ENCODE measurements at places on chromosomes 7 and 10.

DNA sequence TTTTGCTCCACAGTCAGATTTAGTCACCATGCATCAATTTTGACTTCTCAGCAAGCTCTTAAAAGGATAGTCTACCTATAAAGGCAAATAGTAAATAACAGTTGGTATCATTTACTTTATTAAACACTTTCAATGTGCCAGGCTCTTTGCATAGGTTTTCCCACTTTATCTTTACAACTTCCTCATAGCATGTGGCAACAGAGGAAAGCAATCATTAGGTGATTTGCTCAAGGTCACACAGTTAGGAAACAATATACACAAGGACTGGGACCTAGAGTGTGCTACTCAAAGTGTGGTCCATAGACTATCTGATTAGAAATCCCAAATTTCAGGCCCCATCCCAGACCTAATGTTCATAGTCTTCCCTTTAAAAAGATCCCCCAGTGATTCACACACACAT lies 212.3 kb downstream of the MTERF1 start:
- no peak for DNase-seq

DNA sequence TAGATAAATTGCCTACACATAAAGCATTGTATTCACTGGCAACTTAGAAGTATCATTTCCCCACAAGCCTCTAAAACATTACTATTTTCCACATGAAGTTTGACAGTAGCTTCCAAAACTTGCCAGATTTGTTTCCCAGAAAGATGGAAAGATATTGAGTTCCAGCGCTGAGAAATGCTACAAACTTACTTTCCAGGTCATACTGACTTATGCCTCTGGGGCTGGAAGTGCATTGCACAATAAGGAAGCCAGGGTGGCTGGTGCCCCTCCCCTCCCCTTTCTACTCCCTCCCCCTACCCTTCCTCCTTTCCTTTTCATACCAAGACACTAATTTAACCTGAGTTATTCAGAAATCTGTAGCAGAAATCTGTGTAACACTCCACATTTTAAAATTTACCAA lies 212.6 kb downstream of the WDR37 start:
- DNase-seq = no peak

- no peak for DNase-seq
Observed at GRCh38 chr7:80818181-80818580, 100.7 kb downstream of the SEMA3C start.

GRCh38 chr7:91596287-91596686 lies 284.2 kb downstream of the MTERF1 start:
- no peak for DNase-seq

DNA sequence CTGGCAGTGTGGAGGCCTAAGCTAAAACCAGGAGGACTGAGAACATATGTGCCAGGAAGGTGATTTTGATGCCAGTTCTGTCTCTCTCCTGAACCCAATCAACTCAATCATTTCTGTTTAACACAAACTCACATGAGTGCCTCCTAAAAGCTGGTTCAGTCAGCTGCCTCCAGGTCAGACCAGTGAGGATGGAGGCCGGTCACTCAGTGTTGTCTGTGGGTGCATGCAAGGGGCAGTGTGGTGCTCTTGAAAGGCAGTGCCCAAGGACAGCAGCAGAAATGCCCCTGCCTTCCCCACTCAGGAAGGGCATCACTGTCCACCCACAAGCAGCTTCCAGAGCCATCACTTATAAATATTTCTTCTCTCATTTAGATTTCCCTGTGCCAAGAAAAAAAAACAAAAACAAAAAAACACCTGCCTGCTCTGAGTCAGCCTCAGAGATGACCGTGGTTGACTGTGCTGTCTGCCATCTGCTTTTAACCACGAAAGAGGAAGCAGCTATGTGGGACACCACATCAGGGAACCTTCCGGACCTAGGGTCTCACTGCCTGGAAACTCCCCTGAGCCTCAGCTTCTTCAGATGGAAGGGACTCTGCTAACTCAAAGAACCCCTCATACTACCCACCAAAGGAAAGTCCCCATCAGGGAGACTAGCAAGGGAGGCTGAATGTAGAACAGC lies 39.1 kb downstream of the VOPP1 start:
- peak; percentile 24 for DNase-seq

DNA sequence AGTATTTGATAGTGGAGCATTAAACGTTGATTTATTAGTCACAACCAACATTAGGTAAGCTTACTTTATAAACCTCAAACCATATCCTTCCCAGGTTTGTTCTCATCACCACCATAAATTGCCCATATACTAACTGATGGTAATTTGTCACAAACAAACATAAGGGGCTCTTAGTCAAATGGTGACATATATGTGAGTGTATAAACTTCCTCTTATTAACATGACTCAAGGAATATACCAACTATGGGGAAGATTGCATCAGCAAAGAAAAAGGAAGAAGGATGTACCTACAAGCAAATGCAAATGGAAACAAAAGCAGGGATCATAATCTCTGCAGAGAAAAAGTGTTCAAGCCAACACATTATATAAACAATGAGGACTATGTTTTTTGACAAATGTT lies 418.2 kb upstream of the AKR1E2 start:
- DNase-seq = no peak

DNA sequence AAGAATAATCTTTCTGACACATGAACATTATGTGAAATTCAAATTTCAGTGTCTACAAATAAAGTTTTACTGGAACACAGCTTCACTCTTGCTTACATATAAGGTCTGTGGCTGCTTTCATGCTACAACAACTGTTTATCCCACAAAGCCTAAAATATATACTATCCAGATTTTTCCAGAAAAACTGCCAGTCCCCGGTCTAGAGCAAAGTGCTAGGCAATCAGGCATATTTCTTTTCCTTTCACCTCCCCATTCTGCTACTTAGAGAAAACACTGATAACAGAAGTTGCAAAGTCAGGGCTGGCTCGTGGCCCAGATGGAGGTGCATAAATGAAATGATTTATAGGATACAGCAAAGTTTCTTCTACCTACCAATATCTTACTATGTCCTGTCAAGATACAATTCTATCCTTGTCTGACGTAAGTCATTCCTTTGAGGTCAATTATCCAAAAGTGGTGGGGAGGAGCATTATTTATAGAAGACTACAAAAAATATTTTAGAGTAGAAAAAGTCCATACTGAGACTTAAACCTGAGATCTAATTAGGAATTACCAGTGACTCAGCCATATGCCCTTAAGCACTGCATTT lies 384.1 kb downstream of the NXPH1 start:
- no peak for DNase-seq

DNA sequence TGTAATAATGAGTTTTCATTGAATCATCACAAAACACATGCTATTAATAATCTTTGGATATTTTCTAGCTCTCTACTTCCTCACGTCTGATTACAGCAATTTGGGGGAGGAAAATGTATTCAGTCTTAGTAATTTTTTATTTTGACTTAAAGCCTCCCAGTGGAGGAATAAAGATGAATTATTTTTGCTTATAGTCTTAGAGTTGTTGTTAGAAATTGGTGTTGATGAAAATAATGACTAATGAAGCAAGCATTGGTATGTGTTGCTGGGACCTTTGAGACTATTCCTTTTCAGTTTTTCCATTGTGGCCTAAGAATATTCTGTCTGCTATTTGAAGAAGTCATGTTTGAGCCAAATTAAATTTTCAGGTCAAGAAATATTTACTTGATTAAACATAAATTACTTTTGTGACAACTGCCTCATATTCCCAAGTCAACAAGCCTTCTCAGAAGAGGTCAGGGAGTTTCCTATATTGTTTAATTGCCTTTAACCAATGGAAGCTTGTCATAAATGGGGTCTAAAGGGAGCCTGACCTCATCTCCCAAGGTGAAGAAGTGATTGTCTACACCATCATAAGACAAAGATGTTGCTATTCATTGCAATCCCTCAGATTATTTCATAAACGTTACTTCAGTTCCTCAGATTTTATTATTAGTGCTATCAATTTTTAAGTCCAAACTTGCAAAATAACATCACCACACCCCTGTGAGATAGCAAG lies 90.0 kb downstream of the ST7 start:
- no peak for DNase-seq

- no peak for DNase-seq
Observed at GRCh38 chr7:147406521-147407135, 1183.9 kb upstream of the C7orf33 start.

- no peak for DNase-seq
Observed at GRCh38 chr7:121961089-121961867, 88.3 kb downstream of the PTPRZ1 start.

DNA sequence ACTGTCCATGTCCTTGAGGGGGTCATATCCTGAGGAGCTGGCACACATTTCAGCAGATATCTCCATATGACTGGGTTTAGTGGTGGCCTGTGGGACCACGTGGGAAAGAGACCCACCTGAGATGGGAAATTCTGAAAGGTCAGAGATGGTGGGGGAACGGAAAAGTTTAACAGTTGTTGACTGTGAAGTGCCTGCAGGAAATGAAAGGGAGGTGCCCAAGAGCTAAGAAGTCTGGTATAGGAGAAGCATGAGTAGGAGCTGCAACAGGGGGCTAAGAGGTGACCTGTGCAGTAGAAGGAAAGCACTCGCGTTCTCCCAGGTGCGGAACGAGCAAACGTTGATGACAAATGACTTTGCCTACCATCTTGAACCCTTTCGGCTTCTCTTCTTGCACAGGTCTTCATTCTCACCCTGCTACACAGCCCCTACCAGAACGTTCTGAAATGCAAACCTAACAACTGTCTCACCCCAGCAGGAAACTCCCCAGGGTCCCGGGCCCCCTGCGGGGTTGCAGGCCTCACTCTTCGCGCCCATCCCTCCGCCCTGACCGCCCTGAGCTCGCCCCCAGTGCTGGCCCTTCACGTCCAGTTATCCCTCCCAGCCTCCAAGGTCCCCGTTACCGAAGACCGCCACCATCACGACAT lies 9.8 kb upstream of the FXYD4 start:
- DNase-seq = no peak

- no peak for DNase-seq
Observed at GRCh38 chr7:5232874-5233273, 42.8 kb downstream of the WIPI2 start.

Data from ascending aorta (tissue), 2 donors.